ENCODE measurements at places on chromosomes 4 and X.

GRCh38 chr4:42310358-42310757 lies 86.9 kb upstream of the SHISA3 start:
- DNase-seq, result no peak

DNA sequence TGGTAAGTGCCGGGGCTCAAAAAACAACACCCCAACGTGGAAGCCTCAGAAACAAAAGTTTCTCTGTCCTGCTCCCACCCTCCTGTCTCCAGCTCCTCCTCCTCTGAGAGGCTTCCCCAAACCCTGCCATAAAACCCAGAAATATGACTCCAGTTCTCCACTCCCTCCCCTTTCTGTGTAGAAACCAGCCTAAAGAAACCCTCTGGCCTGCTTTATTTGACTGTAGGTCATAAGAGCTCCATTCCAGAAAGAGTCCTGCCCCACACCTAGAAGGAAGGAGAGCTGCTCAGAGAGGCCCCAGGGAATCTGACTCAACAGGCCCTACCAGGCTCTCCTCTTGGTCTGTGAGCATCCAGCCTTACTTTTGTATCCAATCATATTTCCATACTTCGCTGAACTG lies 872 bp upstream of the S100P start:
- no peak for DNase-seq

DNA sequence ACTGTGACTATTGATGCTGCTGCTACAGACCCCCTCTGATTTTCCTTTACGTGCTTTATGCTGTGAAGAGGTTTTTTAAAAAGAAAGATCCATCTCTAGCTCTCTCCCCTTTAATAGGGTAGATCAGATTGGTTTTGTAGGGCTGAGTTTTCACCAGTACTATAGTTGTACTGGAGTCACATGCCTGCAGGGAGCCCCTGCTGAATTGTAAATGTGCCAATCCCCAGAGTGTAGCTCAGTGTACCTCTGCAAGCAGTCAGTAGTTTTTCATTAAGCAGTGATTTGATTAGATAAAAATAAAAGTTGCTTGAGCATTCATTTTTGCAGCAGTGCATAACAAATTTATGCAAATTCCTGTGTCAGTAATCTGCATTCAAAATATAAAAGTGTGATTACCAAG lies 179.2 kb downstream of the IL1RAPL2 start:
- no peak for DNase-seq

- no peak for DNase-seq
Observed at GRCh38 chrX:123324625-123325024, 140.5 kb downstream of the GRIA3 start.

DNA sequence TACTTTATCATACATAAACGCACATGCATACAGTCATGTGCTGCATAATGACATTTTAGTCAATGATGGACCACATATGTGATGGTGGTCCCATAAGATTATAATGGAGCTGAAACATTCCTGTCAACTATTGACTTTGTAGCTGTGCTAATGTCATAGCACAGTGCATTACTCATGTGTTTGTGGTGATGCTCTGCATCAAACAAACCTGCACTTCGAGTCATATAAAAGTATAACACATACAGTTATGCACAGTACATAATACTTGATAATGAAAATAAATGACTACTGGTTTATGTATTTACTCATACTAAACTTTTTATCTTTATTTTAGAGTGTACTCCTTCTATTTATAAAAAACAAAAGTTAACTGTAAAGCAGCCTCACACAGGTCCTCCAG lies 60.5 kb upstream of the MCUB start:
- DNase-seq, result no peak

DNA sequence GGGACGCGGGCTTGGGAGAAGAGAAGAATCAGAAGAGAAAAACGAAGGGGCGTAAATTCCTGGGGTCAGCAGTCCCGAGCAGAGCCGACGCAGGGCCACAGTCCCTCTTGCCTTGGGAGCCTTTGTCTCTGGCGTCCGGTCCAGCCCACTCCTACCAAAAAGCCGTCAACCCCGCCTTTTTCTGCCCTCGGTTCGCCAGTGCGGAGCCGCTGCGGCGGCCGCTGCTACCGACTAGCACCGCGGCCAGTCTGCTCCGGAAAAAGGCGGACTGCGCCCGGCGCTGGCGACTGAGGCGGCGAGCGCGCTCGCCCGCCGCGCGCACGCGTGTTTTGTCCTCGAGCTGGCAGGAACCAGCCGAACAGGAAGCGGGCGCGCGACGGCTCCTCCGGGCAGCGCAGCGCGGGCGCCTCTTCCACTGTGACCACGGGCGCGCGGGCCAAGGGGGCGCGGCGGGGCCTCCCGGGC lies 502 bp downstream of the HNRNPDL start:
- DNase-seq, result no peak

- no peak for DNase-seq
Observed at GRCh38 chr4:189117426-189117825, 823.2 kb upstream of the FRG1 start.

DNA sequence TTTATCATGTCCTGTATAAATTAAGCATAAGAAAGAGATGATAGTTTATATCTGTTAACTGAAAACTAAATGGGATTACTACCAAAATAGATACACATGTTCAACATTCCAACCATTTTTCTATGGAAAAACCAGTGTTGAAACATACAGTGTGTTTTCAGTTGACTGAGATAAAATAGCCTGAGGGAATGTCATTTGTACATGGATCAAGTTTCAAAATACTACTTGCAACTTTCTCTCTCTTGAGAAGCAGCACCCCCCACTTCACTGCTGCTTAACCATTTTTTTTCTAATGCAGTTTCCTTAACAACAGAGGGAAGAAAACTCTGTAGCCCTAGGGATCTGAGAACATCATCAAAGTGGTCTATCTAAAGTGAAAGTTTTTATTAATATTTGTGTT lies 70.8 kb downstream of the NPNT start:
- DNase-seq, result no peak
